Spleen (tissue), 13 donors: ENCODE measurements at places on chromosomes 7 and 10. TPM values are rescaled to one million over a fixed set of nuclear protein-coding genes. Genes with fewer than 3 reads are reported as not detected.

- DNase-seq = no peak
- H3K27ac ChIP-seq = no peak overlapping the region
- H3K27me3 ChIP-seq = no peaks in the 10 kb centered on the region
- no peaks in the 10 kb centered on the region for H3K36me3 ChIP-seq
- H3K4me3 ChIP-seq = no peak overlapping the region
Observed at GRCh38 chr10:10811562-10811961, 206.1 kb upstream of the CELF2 start.

DNA sequence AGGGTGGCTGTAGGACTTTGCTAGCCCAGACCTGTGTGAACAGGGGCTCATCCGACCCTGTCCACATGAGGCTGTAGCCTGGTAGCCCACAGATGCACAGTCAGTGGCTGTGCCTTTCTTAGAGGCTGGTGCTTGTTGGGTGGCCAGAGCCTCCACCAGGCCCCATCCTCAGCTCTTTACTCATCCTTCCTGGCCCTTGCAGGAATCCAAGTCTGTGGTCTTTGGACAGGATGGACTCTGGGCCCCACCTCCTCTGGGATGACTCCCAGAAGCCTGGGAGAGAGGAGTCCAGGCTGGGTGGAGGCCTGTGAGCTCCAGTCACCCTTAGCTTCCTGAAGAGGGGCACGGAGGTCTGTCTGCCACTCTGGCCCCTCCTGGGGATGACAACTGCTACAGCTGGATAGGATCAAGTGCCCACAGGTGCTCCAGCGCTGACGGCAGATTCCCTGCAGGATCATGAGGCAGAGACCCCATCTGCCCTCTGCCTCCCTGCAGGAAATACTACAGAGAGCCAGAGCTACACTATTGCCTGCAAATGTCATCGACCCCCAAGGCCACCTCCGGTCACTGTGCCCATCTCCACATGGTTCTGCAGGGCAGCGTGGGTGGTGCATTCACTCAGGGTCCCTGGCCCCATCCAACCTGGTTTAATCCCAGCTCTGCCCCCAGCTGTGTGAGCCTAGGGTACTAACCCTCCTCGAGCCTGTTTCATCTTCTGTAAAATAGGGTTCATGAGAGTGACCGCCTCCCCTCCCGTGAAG is 114.5 kb downstream of the PTPN20 start:
- no peaks in the 10 kb centered on the region for H3K4me1 ChIP-seq
- peak; percentile 67 for DNase-seq
- H3K27ac ChIP-seq = no peak overlapping the region
- no peak overlapping the region for H3K4me3 ChIP-seq

DNA sequence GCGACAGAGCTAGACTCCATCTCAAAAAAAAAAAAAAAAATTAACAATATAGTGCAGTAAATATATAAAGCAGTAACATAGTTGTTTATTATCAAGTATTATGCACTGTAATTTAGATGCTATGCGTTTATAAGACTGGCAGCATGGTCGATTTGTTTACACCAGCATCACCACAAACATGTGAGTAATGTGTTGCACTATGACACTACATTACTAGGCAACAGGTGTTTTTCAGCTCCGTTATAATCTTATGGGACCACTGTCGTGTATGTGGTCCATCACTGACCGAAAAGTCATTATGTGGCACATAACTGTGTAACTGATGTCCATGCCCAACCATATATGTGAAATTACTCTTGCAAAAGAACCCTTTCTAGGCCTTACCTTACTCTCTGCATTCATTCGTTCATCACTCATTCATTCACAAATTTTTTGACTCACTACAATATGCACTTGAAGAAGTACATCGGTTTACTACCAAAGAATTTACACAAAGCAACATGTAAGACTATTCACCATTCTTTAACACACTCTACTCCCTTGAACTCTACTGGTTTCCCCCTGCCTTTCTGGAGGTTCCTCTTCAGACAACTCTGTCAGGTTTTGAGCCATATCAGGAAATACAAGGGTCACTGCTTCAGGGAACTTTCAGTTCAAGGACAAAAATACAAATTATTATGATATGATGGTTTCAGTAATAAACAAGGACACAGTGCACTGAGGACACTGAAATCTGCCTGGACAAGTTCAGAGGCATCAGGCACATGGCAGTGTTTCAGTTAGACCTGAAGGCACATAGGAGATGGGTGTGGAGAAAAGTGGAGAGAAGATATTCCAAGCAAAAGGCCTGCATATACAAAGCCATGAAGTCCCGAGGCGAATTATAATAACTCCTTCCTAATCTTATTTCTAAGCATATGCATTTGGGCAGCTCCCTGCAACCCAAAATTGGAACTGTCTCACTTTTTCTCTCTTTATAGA is 17.4 kb downstream of the ITGB1 start:
- no peaks in the 10 kb centered on the region for H3K36me3 ChIP-seq
- H3K4me3 ChIP-seq = no peak overlapping the region

DNA sequence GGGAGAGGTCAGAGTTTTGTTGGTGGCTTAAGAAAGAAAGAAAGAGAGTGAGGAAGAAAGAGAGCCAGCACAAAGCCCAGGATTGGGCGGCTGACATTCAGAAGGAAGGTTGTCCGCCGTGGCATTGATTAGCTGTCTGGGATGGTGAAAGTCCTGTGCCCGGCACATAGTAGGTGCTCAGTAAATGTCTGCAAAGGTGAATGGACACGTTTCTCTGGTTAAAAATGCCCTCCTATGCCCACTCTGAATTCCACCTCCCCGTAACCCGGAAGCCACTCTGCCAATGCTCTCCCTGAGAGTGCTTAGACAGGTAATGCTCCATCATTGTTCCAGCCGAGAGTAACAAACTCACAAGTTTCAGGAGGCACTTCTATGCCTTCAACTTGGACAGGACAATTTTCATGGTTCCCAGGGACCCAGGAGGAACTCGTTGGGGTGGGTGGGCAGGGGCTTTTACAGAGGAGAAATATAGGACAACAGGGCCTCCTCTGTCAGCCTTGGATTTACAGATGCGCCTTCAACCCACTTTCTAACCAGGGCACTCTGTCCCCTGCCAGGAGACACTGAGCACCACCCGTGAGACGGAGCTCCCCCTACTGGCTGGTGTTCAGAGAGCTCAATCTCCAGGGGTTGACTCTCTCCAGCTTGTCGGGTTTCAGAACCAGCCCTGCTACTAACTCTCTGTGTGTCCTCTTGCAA is 411.5 kb upstream of the ZMIZ1 start:
- DNase-seq = peak; percentile 85
- peak overlapping the region; percentile 69 for H3K27ac ChIP-seq
- H3K36me3 ChIP-seq = no peaks in the 10 kb centered on the region
- peaks cover 7% of the 10 kb centered on the region for H3K27me3 ChIP-seq
- H3K4me3 ChIP-seq = no peak overlapping the region

GRCh38 chr10:133466683-133467275 is 13.0 kb downstream of the SCART1 start:
- H3K36me3 ChIP-seq = no peaks in the 10 kb centered on the region
- no peak for DNase-seq
- H3K4me1 ChIP-seq = no peaks in the 10 kb centered on the region
- no peak overlapping the region for H3K27ac ChIP-seq
- no peak overlapping the region for H3K4me3 ChIP-seq

GRCh38 chr10:76937181-76937600 is 700.4 kb downstream of the KCNMA1 start:
- no peaks in the 10 kb centered on the region for H3K36me3 ChIP-seq
- no peaks in the 10 kb centered on the region for H3K27me3 ChIP-seq
- no peak overlapping the region for H3K27ac ChIP-seq
- no peaks in the 10 kb centered on the region for H3K4me1 ChIP-seq
- no peak overlapping the region for H3K4me3 ChIP-seq
- DNase-seq = no peak

DNA sequence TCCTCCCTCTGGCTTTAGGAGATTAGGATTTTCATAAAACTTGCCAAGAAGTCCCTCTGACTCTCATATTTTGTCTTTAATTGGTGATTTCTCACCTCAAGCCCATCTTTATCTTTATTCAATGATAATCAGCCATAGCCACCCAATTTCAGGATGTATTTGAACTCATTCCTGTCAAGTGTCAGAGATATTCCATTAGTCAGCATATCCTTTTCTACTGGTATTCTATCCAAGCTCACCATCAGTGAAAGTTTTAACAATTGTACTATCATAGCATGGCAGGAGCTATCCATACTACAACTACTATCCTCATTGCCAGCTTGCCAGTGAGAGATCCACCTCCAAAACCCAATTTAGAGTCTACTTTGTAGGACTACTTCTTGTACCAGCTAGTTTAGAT is 114.6 kb downstream of the GNAI1 start:
- H3K36me3 ChIP-seq = no peaks in the 10 kb centered on the region
- H3K4me3 ChIP-seq = no peak overlapping the region
- no peak overlapping the region for H3K27ac ChIP-seq
- H3K27me3 ChIP-seq = no peaks in the 10 kb centered on the region
- no peaks in the 10 kb centered on the region for H3K4me1 ChIP-seq
- no peak for DNase-seq

GRCh38 chr7:151719031-151719896 is 157.7 kb downstream of the PRKAG2 start:
- no peak overlapping the region for H3K4me3 ChIP-seq
- H3K36me3 ChIP-seq = no peaks in the 10 kb centered on the region
- no peak for DNase-seq
- no peak overlapping the region for H3K27ac ChIP-seq
- H3K4me1 ChIP-seq = peaks cover 34% of the 10 kb centered on the region

The ZNF398 gene
- total RNA-seq = 23.6 TPM

The AKR1D1 gene
- not detected for total RNA-seq
